ENCODE measurements at places on chromosomes 13 and 19.

DNA sequence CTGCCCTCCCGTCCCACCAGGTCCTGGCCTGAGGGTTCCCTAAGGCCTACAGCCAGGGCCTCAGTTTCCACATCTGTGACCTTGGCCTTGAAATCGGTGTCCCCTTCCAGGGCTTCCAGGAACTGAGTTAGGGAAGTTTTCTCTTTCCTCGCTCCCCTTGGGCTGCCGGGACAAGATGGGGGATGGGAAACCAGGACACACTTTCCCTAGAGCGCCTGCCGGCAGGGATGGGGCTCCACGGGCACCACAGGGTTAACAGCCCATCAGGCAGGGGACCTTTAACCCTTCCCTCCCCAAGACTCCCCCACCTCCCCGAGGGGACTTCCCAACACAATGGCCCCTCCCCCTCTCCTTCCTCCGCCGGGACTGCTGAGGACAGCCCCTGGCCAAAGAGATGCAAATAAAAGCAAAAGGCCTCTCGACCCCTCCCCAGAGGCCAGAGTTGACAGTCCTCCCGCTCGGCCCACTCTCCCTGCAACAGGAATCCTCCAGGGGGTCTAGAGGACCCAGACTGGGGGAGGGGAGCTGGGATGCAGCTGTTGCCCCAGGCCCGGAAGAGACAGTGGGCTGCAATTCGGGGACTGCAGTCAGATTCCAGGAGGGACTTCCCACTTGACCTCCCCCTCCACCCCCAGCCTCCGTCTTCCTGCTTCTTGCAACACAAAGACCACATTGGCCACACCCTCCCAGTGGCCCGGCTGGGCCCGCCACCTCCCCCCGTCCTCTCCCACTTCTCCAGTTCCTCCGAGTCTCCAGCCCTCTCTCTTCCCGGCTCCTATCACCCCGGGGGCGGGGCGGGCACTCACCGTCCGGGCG lies 3.4 kb downstream of the BBC3 start:
- no peak for DNase-seq

GRCh38 chr13:107681600-107681999 lies 533.7 kb downstream of the LIG4 start:
- no peak for DNase-seq

DNA sequence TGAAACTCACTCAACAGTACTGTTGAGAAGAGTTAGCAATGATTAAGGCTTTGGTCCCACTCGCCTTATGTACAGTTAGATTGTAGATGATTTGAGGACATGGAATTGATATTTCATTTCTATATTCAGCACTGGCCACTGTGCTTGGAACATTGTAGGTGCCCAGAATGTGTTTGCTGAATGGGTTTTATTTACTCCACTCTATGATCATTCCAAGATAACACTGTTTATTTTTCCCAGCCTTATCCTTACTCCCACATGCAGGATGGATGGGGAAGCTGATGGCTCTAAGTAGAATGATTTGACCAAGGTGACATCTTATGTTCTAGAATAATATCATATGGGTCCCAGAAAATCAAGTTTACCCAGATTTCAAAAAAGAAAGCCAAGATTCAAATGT lies 124.6 kb upstream of the RXFP2 start:
- DNase-seq: no peak

DNA sequence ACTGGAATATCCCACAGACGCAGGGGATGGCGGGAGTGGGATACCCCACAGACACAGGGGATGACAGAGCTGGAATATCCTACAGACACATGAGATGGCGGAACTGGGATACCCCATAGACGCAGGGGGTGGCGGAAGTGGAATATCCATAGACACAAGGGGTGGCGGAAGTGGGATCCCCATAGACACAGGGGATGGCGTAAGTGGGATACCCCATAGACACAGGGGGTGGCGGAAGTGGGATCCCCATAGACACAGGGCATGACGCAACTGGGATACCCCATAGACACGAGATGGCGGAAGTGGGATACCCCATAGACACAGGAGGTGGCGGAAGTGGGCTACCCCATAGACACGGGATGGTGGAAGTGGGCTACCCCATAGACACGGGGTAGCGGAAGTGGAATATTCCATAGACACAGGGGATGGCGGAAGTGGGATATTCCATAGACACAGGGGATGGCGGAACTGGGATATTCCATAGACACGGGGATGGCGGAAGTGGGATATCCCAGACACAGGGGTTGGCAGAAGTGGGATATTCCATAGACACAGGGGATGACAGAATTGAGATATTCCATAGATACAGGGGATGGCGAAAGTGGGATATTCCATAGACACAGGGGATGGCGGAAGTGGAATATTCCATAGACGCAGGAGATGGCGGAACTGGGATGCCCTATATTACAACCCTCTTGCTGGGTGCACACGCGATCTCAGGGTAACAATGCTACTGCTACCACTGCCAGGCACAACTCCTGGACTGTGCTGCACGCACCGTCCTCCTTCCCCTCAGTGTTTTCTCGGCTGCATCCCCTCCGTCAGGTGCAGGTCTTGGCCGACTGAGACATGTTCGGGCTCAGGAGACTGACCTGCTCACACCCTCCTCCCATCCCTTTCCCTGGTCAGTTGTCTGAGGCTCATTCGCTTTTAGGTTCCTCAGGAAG lies 28.1 kb downstream of the ZNF787 start:
- DNase-seq: no peak

DNA sequence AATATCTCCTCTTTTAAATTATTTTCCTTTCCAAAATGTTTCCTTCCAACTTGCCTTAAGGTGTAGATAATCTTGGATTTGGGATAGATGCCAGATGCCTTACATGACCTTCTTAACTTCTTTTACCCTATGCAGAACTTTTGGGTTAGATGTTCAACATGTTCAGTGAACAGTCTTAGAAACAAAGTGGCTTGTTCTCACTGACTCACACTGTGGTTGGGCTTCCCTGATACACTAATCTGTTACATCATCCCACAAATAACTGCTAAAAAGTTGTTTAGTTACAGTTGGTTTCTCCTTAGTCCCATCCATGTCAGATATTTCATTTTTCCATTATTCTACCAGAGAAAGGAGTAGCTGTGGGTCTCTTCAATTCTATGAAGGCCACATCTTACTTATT lies 2638.2 kb downstream of the PCDH9 start:
- no peak for DNase-seq

DNA sequence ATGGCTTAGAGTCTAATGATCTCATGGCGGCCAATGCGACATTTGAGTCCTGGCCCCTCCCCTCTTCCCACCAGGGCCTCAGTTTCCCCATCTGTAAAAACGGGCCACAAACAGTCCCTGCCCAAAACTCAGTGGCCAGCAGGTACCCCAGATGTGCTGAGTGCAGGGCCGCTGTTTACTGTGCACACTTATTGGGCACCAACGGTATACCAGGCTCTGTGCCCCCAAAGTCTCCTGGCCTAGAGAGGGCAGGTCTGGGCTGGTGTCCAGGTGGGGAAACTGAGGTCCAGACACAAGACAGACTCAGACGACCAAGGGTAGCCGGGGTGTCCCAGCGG lies 23.6 kb upstream of the WDR18 start:
- DNase-seq: no peak

DNA sequence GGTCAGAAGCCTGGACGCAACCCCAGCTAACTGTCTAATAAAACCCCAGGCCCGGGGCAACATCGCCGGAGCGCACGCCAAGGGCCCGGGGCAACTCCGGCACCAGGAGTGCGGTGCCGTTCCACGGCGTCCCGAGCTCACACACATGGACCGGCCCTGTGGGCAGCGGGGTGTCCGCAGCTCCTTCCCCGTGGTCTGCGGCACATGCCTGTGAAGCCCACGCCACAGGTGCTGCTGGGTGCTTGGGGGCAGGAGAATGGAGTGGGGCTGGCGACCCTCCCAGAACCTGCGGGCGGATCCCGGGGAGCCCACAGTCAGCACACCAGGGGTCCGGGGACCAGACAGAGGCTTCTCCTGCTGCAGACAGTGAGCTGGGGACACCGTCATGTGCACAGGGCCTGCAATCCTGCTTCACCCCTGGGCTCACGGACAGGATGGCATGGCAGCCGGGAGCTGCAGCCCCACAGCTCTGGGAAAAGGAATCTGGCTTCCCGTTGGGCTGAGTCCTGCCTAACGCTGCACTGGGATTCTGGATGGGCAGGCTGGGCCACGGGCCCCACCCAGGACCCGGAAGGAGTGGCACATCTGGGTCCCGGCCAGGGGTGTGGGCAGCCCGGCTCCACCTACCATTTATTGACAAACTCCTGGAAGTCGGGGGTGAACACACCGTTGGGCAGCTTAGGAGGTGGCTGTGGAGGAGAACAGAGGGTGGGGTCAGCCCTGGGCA lies 28.2 kb upstream of the ZBTB7A start:
- DNase-seq: no peak

DNA sequence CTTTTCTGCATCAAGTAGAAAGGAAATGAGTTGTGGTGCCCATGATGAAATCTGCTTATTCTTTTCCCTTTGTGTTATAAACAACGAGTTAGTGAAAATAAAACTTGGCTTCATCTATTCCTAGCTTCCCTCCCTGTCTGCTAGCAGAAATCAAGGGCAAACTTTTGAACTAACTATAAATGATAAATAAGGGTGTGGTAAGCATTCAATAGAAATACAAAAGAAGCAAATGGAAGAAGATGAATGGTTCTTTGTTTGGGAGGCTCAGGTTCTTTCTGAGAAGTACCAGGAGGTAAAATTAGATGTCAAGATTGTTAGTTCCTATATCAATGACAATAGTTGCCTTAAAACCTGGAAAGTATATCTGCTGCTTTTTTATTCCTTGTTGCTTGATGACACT lies 275.3 kb upstream of the PRR20A start:
- no peak for DNase-seq
